ENCODE measurements at places on chromosomes 4 and X.
A peak's percentile ranks its signal among the peaks of the same experiment; 100 is the strongest.

GRCh38 chrX:9352243-9352642 is 112.6 kb upstream of the TBL1X start:
- no peak for DNase-seq

GRCh38 chr4:5051278-5052203 is at the start of gene STK32B:
STK32B (plus strand) TSS chr4:5051480.
- DNase-seq, result peak; percentile 53

- DNase-seq, result no peak
These were observed 99.8 kb downstream of the PHKA2 start for GRCh38 chrX:18883961-18884765.

DNA sequence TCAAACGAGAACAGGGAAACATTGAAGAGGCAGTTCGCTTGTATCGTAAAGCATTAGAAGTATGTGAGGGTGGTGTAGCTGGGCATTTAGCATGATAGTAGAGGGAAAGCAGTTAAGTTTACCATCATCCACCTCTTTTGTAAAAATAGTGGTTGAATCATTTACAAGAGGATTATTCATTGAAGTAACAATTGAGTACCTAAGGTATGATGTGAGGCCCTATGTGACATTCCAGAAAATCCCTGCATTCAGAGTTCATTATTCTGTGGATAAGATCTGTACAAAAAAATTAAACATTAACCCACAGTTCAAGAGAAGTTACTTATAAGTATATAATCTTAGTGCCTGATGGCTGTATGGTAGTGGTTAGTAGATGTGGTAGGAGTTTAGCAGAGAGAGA is 22.2 kb upstream of the GCNA start:
- DNase-seq, result no peak

DNA sequence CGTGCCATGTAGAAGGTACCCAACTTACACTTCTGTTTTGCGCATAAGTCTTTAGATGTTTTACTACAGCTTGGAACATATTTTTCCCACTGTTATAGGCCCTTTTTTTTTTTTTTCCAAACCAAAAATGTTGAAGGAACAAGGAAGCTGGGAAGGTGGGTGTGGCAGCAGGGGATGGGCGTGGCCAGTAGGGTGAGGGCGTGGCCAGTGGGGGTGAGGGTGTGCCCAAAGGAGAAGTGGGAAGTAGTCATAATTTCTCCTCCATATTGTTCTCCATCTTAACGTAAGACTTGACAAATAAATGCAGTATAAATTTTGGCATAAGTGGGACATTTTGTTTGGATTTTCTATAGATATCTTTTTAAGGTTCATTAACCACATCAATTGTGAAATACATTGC is 30.4 kb downstream of the CLDN22 start:
- DNase-seq, result no peak
